Activated CD4-positive, alpha-beta T cell treated with anti-CD3 and anti-CD28 coated beads for 4 hours (primary cell): ENCODE measurements at places on chromosomes 16 and 17.
A peak's percentile ranks its signal among the peaks of the same experiment; 100 is the strongest.

GRCh38 chr16:60929-61878 is 7.6 kb downstream of the SNRNP25 start:
- no peak for DNase-seq

DNA sequence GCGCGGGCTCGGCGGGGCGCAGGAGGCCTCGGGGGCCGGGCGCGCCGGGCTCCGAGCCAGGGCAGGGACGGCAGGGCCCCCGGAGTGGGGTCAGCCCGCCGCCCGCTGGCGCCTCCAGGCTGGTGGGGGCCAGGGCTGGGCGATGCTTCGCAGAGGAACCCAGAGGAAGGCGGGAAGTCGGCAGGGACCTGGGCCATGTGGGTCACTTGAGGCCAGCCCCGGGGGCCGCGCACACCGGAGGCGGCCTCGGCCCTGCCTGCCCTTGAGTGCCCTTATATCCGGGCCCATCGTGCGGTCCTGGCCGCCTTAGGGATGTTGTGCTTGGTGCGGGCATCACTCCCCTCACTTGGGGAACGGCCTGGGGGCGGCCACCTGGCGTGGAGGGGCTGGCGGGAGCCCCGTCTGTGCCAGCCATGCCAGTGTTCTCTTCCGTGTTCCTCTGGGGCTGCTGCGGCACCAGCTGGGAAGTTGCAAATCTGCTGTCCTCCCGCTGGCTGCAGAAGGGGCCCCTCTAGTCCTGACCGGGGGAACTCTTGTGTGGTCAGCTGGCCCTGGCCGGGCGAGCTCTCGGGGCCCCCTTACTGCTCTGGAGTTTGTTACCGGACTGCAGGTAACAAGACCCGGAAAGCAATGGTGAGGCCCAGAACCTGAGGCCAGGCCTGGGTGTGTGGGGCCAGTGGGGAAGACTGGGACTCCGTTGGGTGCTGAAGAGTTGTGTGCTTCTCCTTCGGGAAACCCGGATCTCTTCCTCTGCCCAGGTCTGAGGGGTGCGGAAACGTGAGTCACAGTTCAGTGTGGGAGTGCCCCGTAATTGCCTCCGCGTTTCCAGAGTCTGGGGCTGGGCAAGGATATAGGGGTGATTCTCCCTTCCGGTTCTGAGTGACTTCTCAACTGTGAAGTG is 849 bp downstream of the CAPN15 start:
- DNase-seq = peak; percentile 49

DNA sequence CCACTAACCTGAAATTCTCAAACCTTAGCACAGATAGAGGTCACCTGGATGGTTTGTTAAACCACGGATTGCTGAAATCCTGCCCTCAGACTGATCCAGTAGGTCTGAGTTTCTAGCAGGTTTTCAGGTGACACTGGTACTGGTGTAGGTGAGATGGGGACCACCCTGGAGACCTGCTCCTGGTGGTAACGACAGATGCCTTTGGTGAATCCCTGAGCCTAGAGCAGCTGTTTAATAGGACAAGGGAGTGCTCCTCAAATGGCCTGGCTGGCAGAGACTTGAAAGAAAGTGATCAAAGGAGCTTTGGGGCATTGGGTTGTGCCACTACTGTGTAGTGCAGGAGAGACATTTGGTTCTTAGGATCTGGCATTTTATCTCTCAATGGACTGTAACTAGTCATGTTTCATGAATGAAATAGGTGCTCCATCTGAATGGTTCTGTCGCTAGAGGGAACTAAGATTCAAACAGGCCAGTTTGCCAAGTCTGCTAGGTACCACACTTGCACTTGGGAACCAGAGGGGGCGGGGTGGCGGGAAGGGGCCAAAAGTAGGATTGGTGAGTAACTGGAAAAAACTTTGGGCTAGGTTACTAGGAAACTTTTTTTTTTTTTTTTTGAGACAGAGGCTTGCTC is 2.9 kb upstream of the IFI35 start:
- no peak for DNase-seq

GRCh38 chr16:21069986-21070385 is 80.7 kb downstream of the DNAH3 start:
- no peak for DNase-seq

GRCh38 chr17:81703747-81704654 is 834 bp downstream of the MRPL12 start:
- DNase-seq = no peak

DNA sequence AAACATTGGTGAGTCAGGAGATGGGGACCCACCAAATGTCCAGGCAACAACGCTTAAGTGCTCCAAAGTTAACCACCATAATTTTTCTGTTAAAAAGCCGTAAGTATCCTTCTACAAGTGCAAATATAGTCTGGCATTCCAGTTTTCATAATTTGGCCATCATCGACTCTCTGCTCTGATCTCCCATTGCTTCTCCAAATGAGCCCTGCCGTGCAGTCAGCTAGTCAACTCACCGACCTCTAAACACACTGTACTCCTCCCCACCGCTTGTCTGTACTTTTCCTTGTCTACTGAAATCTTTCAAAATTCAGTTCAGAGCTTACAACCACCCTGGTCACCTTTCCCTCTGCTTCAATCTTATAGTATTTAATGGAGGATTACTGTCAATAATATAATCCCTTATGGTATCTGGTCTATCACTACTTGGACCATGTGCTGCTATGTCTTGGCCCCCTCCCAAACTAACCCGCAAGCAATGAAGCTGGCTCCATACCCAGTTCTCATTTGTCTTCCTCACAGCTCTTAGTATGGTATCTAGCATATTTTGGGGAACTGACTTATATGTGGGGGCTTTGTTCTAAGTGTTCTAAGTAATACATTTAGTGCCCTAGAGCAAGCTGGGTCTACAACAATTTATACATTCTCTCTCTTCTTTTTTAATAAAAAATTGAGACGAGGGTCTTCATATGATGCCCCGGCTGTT is 52.7 kb upstream of the SLC25A19 start:
- no peak for DNase-seq

DNA sequence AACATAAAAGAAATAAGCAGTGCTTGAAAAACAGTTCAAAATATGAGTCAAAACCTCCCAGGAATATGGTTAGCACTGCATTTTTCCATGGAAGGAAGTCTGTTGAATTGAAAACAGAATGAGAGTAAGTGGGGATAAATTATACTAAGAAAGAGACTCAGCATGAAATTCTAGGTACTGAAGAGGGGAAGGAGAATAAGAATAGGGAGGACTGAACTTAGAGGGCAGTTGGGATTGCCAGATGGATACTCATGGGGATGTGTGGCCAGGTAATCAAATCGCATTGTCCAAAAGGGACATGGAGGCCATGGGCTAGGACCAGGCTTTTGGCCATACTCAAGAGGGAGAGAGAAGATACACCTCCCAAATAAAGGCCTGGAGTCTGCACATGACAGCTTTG is 247.9 kb downstream of the CDH13 start:
- DNase-seq = no peak

DNA sequence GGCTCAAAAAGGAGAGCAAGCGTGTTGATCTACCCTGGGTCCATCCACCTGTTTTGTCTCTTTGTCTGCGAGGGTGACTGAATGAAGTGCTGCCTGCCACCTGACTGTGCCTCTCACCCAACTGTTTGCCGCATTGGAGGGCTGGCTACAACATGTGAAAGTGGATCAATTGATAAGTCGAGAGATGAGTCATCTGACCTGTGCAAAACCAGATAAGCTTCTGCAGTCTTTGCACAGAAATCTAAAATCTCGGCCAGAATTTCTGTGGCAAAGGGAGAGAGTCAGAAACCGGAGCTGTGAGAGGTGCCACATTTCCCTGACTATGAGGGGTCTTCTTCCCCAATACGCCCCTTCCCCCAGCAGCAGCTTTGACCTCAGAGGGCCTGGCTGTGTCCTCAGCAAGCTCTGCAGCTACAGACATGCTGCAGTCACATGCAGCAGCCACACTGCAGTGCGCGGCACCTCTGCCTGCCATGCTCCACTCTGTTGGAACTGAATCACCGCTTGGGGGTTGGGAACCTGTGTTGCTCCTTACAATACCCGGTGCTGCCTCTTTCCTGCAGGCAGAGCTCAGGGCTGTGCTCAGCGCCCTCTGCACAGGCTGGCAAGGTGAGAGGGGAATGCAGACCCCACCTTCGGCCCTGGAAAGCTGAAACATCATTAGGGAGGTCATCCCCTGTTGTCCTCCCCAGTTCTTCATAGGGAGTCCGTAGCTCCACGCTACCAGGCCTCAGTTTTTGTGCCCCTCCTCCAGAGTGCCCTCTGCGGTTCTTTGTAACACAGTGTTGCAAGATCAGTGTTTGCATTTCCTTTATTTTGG is 16.2 kb upstream of the HAS3 start:
- DNase-seq = no peak
